Left ventricle myocardium inferior (tissue), 1 donor: ENCODE measurements at places on chromosomes 2 and 18. TPM values are rescaled to one million over a fixed set of nuclear protein-coding genes. Genes with fewer than 3 reads are reported as not detected.

GRCh38 chr2:85878719-85879370 lies 9.9 kb downstream of the ST3GAL5 start:
- DNase-seq: no peak

GRCh38 chr2:28754321-28754720 lies 2.7 kb downstream of the PPP1CB start:
- no peak for DNase-seq

Gene CHRNG
- not detected for total RNA-seq

DNA sequence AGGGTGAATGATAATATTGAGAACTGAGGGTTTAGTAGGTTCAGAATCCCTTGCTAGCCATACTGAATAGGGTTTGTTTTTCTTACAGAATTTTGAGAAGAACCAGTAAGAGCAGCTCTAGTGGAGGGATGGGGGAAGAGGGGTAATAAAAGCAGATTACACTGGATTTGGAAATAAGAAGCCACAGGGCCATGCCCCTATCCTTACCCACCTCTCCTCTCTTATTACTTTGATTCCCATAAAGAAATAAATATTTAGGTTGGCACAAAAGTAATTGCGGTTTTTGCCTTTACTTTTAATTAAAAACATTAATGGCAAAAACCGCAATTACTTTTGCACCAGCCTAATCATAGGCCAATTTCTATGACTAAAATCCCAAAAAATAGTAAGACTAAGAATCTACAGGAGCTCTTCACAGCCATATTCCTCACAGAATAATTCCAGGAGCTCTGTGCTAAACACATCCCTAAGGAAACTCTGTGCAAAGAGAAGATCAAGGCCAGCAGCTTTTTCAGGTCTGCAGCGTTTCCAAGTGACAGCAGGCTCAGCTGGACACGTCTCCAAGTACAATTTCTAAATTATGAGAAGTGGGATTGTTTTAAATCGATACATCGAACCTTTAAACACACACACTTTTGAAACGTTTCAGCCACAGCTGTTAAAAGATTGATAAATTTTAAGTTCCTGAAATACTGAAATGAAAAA lies 58.4 kb upstream of the RTN4 start:
- DNase-seq: no peak

Gene ARHGAP25
- total RNA-seq: 5.3 TPM

- DNase-seq: no peak
Measured at GRCh38 chr2:106020032-106020431, 174.1 kb downstream of the UXS1 start.

GRCh38 chr2:169619946-169620345 lies 35.8 kb downstream of the PPIG start:
- DNase-seq: no peak

Gene INHBB
- total RNA-seq: 3.2 TPM

- DNase-seq: no peak
Measured at GRCh38 chr2:199131136-199131655, 326.5 kb downstream of the SATB2 start.

DNA sequence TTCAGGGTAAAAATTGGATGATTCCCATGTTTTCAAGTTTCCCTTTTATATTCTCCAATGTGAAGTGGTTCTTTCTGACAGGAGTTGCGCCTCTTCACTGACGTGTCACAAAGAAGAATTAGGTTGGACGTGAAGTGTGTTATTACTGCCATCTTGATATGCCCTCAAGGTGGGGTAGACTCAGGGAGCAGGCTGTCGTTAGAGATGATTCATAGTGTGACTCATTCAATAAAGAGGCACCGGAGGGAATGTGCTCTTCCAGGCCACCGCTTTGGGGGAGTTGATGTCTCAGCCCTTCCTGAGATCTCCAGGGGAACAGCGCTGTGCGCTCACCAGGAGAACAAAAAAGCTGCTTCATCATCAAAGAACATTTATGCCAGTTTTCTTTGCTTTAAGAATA lies 3.6 kb upstream of the DGKD start:
- DNase-seq: no peak

DNA sequence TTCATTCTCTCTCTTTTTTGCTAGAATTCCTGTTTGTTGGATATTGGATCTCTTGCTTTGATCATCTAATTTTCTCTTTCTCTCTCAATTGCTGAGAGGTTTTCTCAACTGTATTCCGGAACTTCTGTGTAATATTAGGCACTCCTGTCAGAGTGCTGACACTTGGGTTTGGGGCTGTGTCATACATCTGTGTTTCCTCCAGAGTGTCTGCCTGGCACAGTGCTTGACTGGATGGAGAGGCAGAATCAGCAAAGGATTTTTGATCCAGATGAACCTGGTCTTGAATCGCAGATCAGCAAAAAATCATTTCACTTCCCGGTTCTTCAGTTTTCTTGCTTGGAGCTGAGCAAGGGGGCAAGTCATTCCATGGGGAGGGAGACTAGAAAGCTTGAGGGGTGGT lies 87.7 kb upstream of the CXCR4 start:
- DNase-seq: no peak

DNA sequence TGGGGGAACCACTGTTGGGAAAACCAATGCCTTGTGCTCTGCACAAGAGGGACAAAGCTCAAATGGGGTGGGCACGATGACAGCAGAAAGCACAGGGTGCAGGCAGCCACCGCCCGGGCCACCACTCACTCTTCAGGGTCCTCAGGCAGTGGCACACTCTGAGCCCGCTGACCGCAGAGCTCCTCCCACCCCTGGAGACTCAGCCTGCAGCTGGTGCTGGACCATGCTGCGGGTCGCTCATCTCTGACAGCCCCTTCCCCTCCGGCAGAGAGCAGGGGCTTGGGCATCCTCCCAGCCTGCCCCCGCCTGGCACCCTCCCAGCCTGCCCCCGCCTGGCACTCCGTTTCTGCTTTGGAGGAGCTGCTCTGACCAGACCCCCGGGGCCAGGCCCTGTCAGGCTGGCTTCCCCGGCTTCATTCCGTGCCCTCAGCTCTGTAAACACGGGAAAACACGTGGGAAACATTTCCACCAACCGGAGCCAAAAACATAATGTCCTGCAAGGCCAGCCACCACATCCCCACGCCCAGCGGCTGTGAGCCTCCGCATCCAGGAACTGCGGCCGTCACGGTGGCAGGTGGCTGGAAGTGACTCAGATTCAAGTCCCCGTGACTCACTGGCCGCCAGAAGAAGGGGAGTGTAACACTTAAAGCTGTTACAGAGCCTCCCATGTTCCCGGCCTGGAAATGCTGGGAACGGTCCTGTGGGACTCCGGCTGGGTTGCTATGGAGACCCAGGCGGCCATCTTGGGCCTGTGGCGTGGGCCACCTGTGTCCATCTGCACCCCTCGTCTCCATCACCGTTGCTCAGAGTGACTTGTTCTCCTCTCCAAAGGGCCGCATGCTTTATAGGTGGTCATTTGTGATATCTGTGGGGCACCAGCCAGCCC lies 6.8 kb upstream of the SNED1 start:
- peak; percentile 86 for DNase-seq

- no peak for DNase-seq
Measured at GRCh38 chr18:27839141-27839540, 337.8 kb downstream of the CDH2 start.

Gene GALR1
- 0.05 TPM for total RNA-seq

DNA sequence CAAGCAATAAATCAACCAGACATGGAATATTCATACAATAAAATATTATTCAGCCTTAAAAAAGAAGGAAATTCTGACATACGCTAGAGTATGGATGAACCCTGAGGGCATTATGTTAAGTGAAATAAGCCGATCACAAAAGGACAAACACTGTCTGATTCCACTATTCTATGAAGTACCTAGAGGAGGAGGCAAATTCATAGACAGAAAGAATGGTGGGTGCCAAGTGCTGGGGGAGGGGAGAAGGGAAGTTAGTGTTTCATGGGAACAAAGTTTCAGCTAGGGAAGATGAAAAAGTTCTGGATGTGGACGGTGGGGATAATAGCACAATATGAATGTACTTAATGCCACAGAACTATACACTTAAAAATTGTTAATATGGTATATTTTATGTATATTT lies 19.8 kb downstream of the SMAD7 start:
- DNase-seq: no peak

DNA sequence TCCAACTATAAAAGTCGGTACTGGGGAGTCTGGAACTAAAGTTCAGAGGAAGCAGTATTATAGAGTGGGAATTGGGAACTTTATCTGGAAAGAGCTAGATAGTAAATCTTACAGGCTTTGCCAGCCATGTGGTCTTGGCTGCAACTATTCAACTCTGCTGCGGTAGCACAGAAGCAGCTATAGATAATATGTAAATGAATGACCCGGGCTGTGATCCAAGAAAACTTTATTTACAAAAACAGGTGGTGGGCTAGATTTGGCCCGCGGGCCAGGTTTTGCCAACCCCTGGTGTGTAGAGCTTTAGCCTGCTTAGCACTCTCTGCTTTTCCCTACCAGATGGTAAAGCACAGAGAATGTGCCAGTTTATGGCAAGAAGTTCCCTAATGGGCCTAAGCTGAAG lies 70.8 kb downstream of the TNP1 start:
- no peak for DNase-seq

Gene MREG
- 0.22 TPM for total RNA-seq

DNA sequence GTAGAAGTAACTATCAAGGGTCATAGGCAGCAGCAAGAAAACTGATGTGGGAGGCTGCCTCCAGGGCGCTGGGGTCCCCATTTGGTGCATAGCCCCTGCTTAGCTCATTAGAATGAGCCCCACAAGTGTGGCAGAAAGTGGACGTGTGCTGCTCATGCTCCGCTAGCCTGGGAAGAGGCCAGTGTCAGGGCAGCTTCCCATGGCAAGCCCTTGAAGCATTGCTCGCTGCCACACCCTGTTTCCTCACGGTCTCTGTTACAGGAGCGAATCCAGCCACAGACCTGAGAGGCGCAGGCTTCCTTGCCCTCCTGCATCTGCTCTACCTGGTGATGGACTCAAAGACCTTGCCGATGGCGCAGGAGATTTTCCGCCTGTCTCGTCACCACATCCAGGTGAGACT lies 22.5 kb downstream of the ELMOD3 start:
- no peak for DNase-seq

GRCh38 chr2:12376025-12376424 lies 340.7 kb upstream of the TRIB2 start:
- DNase-seq: no peak

- no peak for DNase-seq
Measured at GRCh38 chr2:122530814-122531213, 775.4 kb downstream of the TSN start.

Gene RBM44
- 0.27 TPM for total RNA-seq

Gene CPLX4
- total RNA-seq: not detected

Gene CFC1
- total RNA-seq: not detected

Gene AQP12A
- total RNA-seq: not detected

Gene KYNU
- 1.0 TPM for total RNA-seq

DNA sequence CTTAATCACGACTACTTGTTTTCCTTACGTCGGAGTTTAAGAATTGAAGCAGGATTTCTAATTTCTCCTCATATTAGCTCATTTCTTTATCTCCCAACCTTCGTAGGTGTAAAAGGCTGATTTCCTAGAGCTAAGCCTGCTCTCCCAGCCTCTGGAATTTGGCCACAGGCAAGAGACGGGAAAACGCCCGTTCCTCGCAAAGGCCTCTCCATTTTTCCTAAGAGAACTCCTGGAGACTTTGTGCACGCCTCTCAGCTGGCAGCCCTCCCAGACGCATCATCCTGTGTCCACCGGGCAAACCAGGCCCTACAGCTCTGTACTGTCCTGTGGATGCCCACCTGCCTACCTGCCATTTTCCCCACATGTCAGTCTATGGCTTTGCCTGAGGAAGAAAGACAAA lies 106.3 kb downstream of the FTCDNL1 start:
- no peak for DNase-seq

Gene SCYGR3
- total RNA-seq: not detected

Gene DTNA
- total RNA-seq: 167 TPM

Gene ANKRD62
- not detected for total RNA-seq

- DNase-seq: no peak
Measured at GRCh38 chr2:182826496-182826895, 39.9 kb downstream of the FRZB start.

Gene TAF4B
- total RNA-seq: 1.1 TPM

DNA sequence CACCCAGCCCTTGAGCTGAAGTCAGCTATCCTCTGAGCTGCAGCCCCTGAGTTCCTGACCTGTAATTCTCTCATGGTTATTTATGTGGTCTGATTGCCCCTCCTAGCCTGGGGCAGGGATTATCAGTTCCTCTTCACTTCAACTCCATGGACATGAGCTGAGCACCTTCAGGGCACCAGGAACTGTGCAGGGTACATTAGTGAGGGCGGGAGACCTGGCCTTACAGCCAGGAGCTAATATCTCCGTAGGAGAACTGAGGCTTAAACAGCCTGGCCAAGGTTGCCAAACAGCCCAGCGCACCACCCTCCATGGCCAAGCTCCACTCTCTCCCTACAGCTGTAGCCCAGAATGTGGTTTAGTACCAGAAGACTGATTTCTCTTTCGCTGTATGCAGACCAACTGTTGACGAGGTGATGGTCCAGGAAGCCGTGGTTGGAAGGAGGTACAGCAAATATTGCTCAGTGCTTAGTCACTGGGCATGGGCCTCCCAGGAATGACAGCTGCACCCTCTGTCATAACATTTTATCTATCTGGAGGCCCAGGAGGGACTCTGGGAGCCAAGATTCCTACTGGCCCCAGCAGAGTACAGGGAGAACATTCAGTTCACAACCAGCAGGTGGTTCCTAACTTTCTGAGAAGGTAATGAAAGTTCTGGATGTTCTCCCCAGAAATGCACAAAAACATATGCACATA lies 228.7 kb upstream of the SIX2 start:
- peak; percentile 29 for DNase-seq

- no peak for DNase-seq
Measured at GRCh38 chr2:174338671-174339560, 4.2 kb downstream of the SP9 start.

GRCh38 chr2:98909317-98910211 lies 26.5 kb downstream of the CRACDL start:
- no peak for DNase-seq

DNA sequence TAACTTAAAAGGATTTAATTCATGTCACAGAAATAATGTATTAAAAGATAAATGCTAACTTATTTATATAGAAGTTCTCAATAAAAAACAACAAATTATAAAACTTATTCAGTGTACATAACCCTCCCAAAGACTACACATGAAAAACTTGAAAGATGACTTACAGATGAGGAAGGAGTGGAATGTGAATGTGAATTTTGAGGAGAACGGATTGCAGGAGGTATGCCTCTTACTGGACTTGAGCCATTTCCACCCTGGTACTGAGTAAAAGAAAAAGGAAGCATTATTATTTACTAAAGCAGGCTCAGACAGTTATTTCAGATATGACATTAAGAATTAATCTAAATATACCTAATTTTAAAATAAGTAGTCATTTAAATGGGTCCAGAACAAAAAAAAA lies 104.4 kb downstream of the TLK1 start:
- no peak for DNase-seq

DNA sequence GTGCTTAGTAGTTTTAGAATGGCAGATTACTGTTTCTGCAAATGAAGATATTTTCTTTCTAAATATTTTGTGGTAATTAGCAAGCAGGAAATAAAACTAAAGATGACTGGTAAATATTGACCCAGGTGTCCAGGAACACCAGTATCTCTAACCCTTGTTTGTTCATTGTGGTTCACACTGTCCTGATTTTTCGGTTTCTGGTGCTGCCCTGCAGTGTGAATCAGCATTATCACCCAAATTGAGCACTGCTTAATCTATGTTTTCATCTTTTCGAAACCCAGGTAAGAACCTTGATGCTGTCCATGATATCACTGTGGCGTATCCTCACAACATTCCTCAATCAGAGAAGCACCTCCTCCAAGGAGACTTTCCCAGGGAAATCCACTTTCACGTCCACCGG lies 167.4 kb downstream of the CAPN13 start:
- DNase-seq: no peak

- DNase-seq: no peak
Measured at GRCh38 chr2:214765180-214765579, 44.3 kb downstream of the BARD1 start.
